Effector memory CD4-positive, alpha-beta T cell (primary cell): ENCODE measurements at places on chromosomes 4 and X.

GRCh38 chr4:181968371-181968770 lies 274.8 kb upstream of the TENM3 start:
- DNase-seq = no peak

DNA sequence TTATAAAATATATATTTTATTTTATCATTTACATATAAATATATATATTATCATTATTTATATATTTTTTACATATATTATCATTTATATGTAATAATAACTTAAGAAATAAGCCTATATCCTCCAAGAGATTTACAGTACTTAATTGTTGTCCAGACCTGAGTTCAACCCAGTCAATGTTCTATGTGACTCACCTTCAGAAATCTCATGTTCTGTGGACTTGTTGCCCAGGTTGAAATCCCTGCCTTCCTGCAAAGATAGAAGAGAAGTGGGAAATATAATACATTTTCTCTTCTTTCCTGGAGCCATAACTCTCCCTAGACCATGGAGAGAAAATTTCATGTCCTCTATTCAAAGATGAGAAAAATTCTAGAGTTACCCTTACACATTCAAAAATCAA lies 247.3 kb downstream of the PARM1 start:
- DNase-seq = no peak

GRCh38 chrX:109739625-109740432 lies 6.8 kb upstream of the ACSL4 start:
- no peak for DNase-seq

GRCh38 chrX:150694738-150695410 lies 1.7 kb downstream of the MTMR1 start:
- DNase-seq = no peak

DNA sequence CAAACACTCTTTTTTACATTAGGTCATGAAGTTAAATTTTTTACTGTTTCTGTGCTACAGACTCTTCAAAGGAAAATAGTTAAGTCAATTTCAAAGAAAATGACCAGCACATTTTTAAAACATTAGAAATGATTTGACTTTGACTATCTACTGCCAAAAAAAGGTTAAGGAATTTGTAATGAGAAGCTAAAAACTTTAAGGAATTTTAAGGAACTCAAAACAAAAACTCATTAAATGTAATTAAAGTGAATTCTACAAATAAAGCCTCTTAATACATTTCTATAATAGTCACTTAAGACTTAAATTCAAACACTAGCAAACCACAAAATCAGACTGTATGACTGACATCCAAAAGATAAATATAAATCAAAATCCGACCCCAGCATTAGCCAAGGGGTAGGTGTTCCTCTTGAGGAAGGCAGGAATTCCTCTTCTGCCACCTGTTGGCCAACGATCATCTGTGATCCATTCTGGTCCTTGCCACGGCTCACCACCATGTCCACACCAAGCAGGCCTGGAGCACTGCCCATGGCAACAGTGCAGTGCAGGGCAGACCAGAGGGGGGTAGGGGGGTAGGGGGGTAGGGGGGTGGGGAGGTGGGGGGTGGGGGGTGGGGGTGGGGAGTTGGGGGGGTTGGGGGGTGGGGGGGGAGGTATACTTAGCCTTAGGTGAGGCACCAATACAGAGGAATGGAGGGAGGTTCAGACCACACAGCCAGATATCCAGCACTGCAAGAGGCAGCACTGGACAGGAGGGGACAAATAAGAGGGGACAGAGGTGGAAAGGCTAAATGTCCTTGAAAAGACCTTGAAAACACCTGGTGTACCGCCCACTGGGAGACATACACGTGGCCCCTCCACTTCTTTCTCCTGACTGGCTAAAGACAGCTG lies 287.4 kb downstream of the CHIC1 start:
- no peak for DNase-seq

DNA sequence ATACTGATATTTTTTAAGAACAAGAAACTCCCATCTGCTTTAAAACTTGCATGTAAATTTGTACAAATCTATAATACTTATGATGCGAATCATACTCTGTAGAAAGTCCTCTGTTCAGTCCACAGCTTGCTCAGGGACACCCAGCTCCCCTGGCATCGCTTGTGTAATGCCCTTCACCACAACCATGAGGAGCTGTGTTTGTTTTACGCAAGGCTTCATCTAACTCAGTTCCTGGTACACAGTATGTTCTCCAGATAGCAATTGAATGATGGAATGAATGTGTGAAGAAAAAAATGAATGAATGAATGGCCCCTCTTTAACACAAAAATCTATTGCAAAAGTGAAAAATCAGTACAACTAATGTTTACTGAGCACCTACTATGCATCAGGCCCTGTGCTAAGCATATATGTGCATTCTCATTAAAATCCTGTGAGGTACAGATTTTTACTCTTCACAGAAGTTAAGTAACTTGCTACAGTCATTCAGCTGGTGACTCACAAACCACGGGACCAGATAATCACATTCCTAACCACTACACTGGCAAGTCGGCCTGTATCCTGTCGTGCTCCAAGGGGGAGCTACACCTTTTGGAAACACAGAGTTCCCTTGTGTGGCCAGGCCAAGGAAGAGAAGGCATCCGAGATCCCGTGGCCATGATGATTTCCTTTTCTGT lies 58.7 kb upstream of the KDR start:
- no peak for DNase-seq

DNA sequence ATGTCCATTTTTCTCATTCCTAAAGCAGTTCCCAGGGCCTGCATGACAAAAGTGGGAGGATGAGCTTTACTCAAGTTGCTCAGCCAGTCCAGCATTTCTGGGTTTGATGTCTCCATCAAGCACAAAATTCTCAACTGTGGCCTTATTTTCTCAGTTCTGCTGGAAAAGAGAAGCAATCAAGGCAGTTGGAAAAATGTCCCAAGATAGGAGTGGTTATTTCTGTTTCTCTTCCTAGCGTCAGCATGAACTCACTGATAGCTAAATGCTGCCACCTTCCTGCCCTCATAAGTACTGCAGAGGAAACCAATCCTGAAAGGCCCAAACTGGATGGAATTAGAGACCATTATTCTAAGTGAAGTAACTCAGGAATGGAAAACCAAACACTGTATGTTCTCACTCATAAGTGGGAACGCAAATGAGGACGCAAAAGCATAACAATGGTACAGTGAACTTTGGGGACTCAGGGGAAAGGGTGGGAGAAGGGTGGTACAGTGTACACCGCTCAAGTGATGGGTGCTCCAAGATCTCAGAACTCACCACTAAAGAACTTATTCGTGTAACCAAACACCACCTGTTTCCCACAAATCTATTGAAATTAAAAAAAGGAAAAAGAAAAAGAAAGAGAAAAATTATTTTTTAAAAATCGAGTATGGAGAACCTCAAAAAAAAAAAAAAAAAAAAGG lies 29.6 kb downstream of the ADH7 start:
- DNase-seq = peak; percentile 35

DNA sequence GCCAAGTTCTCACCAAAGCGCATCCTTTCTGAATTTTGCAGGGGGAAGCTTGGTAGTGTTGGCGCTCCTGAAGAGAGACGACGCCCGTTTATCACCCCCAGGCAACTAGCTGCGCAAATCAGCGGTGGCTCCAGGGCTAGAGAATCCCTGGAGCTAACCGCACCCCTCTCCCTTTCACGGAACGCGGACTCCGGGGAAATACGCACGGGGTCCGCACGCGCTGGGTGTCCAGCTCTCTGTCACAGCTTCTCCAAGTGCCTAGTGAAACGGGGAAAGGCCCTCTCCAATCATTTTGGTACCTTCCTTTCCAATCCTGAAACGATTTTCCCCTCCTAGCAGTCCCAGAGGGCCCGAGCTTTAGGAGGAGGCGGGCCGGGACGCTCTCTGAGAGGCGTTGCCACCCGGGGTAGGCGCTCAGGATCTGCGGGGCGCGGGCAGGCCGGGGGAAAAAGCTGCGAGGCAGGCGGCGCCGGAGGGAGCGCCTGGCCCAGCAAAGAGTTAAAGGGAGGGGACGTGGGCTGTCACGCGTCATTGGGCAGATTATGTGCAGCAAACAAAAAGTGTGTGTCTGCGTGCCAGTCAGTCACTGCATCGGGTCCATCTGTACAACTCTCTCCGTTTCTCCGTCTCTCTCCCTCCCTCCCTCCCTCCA lies at the start of gene PRDM8:
Gene PRDM8, plus strand, starts transcription at position 582 of the 652 bp plus-strand sequence. CDS start 2,578 bp downstream, outside the sequence.
- DNase-seq = no peak

GRCh38 chrX:118225711-118226428 lies 109.3 kb upstream of the KLHL13 start:
- no peak for DNase-seq

GRCh38 chr4:170014359-170015011 lies 11.7 kb downstream of the MFAP3L start:
- no peak for DNase-seq

DNA sequence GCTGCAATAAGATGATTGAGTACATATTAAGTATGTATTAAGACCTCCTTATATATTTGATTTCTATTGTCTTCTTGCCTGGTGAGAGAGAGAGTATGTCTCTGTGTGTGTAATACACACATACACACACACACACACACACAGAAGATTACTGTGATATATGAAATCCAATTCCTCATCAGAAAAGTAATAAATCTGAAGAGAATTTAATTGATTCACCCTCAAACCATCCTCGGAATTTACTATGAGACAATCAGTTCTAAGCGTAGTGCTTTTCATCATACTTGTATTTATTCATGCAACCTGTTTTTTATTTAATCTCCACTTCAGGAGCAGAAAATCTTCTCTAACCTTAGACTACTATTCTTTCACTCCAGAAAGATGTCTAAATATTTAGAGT lies 62.3 kb upstream of the TLL1 start:
- no peak for DNase-seq

DNA sequence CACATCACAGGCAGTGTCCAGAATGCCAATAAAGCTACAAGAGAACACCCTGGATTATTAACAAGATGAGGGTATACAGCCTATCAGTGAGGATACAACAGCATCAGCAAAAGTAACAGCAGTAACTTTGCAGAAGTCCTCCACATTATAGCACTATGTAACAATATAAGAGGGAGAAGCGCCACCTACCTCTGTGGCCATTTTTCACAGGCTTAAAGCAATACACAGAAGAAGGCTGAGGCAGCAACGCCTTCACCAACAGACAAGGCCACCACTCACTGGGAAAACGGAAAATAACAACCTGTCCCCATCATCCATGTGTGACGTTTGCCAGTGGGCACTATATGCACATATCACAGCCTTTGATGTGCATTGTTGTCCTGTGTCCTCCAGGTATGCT lies 12.5 kb downstream of the RTL8B start:
- no peak for DNase-seq

DNA sequence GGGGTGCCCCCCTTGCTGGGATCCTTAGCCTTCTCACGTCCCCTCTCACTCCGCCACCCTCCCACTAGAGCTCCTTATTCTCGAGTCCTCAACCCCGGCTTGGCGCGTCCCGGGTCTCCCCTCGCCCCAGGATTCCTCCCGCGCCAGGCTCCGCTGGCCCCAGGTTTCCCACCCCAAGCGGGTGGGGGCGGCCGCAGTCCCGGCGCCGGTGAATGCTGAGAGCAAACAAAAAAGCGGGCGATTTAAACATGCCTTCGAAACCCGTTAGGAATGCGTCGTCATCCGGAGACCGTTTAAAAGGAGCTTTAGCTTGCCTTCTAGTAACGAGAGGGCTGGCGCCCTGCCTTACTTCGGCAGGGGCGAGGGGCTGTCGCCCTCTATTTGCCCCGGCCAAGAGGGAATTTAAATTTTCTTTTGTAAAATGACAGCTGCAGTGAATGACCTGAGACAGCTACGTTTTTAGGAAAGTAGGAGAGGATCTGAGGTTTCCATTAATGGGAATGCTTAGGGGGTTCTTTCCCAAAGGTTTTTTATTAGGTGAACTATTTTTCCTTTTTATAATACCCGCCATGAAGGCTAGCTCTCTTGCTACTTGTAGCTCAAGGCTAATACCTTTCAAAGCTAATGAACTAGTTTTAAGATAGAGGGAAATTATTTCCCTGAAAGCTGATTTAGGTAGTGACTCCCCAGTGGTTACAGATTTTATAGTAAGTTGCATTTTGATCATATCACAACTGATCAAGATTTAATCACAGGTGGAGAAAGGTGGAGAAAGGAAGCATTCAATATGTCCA lies 3.1 kb downstream of the JADE1 start:
- peak; percentile 4 for DNase-seq

- DNase-seq = no peak
These were observed 78.2 kb downstream of the AFAP1 start for GRCh38 chr4:7861440-7861881.

DNA sequence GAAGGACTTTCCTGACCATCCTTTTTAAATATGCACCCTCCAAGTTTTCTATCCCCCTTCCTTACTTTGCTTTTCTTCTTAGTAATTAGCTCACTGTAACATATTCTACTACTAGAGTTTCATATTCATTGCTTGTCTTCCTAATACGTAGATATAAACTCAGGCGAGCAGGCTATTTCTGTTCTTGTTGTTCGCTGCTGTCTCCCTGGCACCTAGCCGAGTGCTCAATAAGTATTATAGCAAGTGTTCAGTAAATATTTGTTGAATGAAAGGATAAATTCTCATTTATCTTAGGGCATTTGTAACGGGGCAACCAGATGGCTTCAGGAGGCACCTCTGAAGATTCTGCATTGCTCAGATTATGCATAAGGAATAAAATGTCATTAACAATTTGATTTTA lies 6.8 kb upstream of the RHOH start:
- DNase-seq = no peak

DNA sequence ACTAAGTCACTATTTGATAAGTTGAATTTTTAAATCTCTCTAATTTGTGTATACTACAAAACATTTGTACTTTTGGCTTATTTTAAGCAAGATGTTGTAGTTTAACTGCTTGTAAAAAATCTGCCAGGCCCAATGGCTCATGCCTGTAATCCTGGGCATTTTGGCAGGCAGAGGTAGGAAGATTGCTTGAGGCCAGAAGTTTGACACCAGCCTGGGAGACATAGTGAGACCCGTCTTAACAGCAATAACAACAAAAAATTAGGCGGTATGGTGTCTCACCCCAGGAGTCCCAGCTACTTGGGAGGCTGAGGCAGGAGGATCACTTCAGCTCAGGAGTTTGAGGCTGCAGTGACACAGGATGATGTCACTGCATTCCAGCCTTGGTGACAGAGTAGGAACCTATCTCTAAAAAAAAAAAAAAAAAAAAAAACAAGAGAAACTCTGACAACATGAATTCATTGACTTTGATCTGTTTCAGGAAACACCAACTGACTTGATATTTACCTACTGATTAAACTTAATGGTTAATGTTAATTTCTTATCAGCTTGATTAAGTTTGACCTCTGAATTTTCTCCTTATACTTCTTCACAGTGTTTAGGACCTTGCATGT lies 8.9 kb downstream of the FHIP1A start:
- DNase-seq = no peak

DNA sequence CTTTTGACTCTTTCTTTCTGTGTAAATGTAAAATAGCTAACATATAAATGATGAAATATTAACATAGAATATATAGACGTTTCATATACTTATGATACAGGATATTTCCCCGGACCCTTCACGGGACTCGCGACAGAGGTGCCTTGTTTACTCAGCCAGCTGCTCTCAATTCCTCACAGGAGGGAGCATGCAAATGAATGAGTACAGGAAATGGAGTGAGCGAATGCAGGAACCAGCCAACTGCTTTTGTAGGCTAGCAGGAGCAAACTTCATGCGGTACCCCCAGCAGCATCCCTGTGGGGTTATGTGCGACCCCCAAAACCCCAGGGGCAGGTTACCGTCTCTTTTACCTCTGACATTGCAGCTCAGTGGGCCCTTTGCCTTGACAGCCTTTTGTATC lies 110.3 kb upstream of the PDHA2 start:
- DNase-seq = no peak

- DNase-seq = no peak
These were observed 195.7 kb downstream of the SHROOM3 start for GRCh38 chr4:76630741-76631140.
